ENCODE measurements at places on chromosomes 6 and 20. TPM values are rescaled to one million over a fixed set of nuclear protein-coding genes. Genes with fewer than 3 reads are reported as not detected.

HLA-DRB1 gene
- 0.39 TPM for total RNA-seq

FKBP1C gene
- total RNA-seq: 0.34 TPM

RBM12 gene
- total RNA-seq: 37.3 TPM

MYMX gene
- not detected for total RNA-seq

TCF15 gene
- 8.6 TPM for total RNA-seq

DEFB132 gene
- total RNA-seq: not detected

SOX4 gene
- total RNA-seq: 46.5 TPM

RPN2 gene
- 305 TPM for total RNA-seq

TRAPPC3L gene
- 0.10 TPM for total RNA-seq

PLCB1 gene
- 22.7 TPM for total RNA-seq

DCDC2 gene
- total RNA-seq: not detected

PRDM13 gene
- not detected for total RNA-seq

FERMT1 gene
- 4.0 TPM for total RNA-seq

SPINT3 gene
- not detected for total RNA-seq

SLC35D3 gene
- total RNA-seq: not detected

DOK5 gene
- total RNA-seq: 0.67 TPM

OR2H2 gene
- not detected for total RNA-seq

OPRM1 gene
- not detected for total RNA-seq

PAK5 gene
- not detected for total RNA-seq

CASS4 gene
- total RNA-seq: not detected

SRPK1 gene
- 46.8 TPM for total RNA-seq

PKHD1 gene
- not detected for total RNA-seq

ZC2HC1B gene
- not detected for total RNA-seq

ADAM33 gene
- not detected for total RNA-seq

SMOC2 gene
- total RNA-seq: not detected

TNXB gene
- total RNA-seq: 3.3 TPM

SLC32A1 gene
- not detected for total RNA-seq

NECAB3 gene
- 3.5 TPM for total RNA-seq

LY86 gene
- total RNA-seq: not detected

MRAP2 gene
- total RNA-seq: 0.39 TPM

FAM209A gene
- total RNA-seq: not detected

PNPLA1 gene
- not detected for total RNA-seq

CYP24A1 gene
- total RNA-seq: not detected

GNRH2 gene
- not detected for total RNA-seq

All from mammary microvascular endothelial cell (primary cell).